Bronchial epithelial cell (primary cell): ENCODE measurements at places on chromosomes 6 and 20.

- DNase-seq = peak; percentile 20
Measured at GRCh38 chr6:9467741-9468140, 947.1 kb downstream of the TFAP2A start.

- peak; percentile 76 for DNase-seq
Measured at GRCh38 chr6:157769776-157770426, 53.1 kb upstream of the SNX9 start.

DNA sequence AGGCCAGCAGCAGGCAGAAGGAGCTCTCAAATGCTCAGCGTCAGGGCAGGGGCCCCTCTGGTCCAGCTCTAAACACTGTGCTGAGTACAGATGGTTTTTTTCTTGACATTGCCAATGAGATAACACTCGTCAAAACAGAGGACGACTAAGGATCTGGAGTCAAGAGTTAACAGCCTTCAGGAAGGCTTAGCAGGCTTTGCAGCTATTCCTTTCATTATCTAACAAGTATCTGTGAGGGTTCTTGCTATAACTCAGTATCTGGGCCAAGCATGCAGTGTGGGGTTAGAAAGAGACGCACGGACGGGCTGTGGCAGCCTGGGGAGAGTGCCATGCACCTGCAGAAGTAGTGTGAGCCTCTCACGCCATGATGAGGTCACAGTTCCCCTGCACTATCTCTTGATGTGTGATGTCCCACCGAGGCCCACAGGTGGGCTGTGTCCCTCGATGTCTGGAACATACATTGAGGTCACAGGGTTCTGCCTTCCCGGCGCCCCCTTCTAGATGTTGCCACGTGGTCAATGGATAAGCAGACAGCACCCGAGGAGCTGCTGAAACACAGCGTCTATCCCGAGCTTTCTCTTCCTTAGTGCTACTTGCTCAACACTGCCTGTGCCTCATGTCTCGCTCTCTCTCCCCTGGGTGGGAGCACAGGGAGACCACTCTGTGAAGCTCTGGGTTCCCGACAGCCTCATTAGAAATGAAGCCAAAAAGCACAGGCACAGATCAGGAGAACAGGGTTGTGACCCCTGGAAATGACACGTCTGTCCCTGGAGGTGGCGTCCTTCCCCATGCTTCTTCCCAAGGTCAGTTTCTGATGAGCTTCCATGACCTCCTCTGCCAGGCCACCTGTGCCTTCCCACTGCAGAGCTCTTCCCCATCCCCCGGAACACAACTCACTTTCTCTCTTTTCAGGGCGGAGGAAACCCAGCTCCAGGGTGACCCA lies 85.5 kb upstream of the RPS6KA2 start:
- DNase-seq = no peak

GRCh38 chr6:87945966-87946365 lies 101.7 kb upstream of the SPACA1 start:
- DNase-seq = peak; percentile 100

GRCh38 chr20:38604873-38605303 lies 3.3 kb downstream of the ARHGAP40 start:
- peak; percentile 95 for DNase-seq

DNA sequence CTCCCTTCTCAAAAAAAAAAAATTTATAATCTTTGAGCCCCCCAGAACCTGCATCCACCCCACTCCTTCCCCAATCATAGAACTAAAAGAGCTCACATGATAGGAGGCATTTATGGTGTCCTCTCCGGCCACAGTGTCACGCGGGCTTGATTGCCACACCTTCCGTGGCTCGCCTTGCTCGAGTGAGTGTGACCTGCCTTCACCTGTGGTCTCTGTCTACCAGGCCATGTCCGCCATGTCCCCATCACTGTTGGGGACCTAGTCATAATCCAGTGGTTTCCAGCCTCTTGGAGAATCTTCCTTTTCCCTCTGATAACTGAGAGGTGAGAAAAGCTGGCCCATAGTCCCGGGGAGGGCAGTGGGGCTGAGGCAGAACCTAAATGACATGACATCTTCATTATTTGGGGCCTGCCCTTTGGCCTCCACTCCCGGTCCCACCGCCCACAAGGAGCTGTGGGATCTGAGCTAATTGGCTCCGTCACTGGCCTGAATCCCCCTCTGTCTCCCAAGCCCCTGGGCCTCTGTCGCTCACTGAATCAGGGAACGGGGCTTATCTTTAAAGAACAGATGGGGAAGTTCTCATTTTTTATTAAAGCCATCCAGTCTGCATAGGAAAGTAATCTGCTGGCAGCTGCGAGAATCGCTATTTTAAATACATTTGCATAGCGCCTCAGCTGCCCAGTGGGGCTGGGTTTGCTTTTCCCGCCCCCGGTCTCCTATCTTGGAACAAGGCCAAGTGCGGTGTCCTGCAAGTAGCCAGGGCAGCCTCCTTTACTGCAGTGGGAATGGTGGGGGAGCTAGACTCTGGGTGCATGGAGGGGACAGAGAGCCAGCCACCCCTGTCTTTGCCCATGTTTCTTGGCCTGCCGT lies 197.6 kb upstream of the PMEPA1 start:
- no peak for DNase-seq

DNA sequence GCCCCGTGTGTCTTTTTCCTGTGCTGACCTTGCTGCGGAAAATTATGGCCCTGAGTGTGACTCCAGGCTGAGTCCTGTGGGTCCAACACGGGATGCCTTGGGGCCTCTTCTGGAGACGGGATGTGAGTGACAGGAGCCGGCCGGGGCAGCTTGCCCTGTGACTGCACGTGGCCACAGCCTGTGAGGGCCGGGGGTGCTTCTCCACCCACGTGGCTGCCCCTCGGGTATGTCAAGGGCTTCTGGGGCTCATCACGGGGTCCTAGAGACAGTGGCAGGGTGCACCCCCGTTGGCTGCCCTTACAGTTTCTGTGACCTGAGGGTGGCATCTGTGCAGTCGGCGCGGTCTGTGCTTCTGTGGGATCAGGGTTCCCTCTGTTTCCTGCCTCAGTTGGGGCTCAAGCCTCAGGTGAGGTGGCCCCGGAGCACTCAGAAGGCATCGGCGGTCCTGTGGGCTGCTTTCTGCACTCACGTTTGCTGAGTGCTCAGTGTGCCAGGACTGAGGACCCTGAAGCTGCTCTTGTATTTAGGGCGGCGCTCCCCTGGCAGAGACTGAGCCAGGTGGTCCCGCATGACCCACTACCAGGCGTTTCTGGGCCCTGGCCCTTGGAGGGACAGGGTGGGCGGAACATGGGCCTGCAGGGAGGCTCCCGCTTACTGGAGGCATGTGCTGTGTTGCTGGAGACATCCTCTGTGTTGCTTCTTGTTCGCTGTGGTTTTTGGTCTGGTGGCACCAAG lies 5.4 kb downstream of the RTEL1 start:
- DNase-seq = no peak

DNA sequence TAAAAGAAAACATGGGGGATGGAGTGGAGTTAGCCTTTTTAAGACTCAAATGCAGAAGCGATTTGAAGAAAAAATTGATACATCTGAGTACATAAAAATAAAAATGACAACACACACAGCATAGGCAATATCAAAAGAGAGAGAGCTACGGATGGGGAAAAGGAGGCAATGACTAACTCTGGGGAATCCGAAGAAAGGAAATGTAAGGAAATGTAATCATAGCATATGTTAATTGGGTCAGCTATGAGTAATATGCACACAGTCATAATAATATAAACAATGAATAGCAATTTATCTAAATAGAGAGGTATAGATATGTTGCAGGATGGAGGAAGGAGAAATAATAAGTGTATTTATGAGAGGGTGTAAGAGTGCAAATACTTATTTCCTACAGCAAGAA lies 83.4 kb downstream of the NOL4L start:
- peak; percentile 91 for DNase-seq

- DNase-seq = peak; percentile 80
Measured at GRCh38 chr6:169269180-169270076, 15.8 kb upstream of the THBS2 start.

DNA sequence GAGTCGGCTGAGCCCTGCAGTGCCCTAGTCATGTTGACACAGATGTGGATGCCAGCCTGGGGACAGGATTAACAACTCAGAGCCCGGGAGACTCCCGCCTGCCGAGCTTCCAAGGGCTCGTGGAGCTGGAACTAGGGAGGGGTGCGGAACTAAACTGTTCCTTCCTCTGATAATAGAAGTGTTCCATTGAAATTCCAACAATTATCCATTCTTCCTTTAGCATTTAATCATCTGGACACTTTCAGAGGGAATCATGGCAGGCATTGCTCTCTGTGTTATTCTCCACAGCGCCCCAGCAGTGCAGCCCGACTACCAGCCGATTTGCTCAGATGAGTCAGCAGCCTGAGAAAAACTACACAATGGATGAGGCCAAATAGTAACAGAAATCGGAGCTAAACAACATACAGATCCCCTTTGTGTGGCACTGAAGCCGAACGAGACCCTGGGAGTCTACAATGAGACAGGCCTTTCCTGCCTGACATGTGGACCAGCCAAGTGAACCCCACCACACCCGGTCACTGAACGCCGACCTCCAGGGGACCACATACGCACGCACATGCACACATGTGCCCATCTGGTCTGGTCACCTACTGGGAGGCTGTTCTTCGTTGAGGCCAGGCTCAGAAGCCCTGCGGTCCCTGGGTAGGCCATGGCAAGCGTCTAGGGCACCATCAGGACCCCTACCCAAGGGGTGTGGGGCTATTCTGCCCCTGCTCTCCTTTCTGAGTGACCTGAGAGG lies 238.4 kb upstream of the AFDN start:
- no peak for DNase-seq

DNA sequence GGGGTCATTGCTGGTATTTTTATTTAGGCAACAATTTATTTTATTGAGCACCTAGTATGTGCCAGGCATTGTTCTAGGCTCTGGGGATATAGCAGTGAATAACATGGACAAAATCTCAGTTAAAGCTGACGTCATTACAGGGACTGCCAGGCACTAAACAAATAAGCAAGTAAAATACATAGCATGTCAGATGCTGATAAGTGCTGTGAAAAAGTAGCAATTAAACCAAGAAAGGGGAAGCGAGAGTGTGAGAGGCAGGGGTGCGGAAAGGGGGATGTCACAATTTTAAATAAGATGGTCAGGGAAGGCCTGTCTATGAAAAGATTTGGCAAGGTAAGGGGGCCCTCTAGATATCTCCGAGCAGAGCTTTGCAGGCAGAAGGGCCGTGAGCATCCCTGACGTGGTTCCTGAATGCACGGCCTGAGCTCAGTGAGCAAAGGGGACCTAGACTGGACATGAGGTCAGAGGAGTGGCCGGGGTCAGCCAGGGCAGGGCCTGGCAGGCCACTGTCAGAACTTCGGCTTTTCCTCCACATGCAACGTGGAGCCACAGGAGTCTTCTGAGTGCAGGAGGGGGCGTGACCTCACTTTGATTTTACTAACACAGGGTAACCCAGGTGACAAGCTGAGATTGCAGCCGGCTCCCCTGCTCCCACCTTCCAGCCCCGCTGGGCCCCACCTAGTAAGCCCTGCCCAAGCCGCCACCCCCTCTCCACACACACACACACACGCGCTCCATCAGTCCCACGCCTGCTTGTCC lies 24.2 kb upstream of the SIRPA start:
- no peak for DNase-seq

GRCh38 chr20:37316775-37317170 lies 27.3 kb downstream of the MANBAL start:
- no peak for DNase-seq

- DNase-seq = no peak
Measured at GRCh38 chr6:68237205-68237604, 397.9 kb upstream of the ADGRB3 start.

DNA sequence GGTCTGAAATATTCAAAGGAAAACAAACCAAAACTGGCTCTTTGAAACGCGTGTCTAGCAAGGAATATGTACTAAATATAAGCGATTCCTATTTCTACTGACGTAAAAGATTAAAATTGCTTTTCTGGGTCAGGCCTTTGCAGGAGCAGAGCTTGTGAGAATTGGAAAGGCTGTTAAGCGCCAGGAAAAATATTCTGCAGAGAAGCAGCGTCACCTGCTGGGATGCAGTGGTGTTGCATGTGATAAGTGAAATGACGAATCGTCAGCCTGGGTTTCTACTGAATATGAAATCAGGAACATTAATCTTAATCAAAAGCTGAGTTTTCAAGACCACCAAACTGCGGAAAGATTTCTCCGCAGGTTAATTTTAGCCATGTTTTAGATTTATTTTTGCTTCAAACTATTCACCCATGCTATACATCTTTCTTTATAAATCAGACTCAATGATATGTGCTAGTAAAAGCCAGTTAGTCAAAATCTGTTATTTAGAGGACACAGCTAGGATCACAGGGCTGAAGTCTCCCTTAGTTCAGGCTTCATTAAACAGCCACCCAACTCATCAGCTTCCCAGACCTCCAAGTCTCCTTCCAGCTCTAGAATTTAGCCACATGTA lies 67.4 kb downstream of the ALDH8A1 start:
- DNase-seq = peak; percentile 45

DNA sequence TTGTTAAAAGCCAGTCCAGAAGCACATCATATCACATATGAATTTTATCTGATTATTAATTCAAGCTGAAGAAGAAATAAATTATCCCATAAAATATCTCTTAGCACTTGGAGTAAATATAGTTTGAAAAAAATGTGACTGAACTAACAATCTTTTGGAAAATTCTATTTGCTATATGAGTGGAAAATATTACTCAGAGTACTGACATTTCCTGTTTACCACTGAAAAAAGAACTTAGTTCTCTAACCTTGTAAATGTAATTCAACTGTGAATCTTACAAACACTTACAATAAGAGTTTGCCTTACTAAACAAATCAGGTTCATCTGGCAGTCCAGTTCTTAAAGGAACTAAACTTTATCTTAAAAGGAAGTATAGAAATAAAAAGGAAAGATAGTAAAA lies 44.2 kb downstream of the MOXD1 start:
- DNase-seq = peak; percentile 65

GRCh38 chr20:58576603-58576970 lies 61.4 kb upstream of the APCDD1L start:
- no peak for DNase-seq

GRCh38 chr20:33474963-33475362 lies 14.9 kb upstream of the CBFA2T2 start:
- DNase-seq = no peak

DNA sequence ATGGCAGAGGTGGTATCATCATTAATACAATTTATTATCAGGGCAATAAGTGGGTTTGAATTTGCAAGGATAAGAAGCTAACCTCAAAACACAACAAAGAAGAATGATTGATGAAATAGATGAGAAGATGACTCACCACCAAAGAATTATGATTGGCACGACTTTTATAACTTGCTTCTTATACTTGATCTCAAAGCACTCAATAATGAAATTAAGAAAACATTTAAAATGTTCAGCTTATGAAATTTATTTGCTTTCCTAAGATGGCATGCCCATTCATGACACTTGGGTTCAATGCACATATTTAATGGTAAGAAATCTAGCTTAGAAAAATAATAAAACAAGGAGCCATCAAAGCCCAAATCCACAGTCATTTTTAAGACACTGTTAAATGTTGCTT lies 477.5 kb downstream of the GJA1 start:
- peak; percentile 25 for DNase-seq
